Cortex of kidney (tissue), 1 donor: ENCODE measurements at places on chromosomes 5 and 9.

GRCh38 chr5:16957304-16958196, 21.5 kb upstream of the MYO10 start:
- DNase-seq = no peak

GRCh38 chr9:129139233-129139992, 28.2 kb downstream of the PTPA start:
- no peak for DNase-seq

DNA sequence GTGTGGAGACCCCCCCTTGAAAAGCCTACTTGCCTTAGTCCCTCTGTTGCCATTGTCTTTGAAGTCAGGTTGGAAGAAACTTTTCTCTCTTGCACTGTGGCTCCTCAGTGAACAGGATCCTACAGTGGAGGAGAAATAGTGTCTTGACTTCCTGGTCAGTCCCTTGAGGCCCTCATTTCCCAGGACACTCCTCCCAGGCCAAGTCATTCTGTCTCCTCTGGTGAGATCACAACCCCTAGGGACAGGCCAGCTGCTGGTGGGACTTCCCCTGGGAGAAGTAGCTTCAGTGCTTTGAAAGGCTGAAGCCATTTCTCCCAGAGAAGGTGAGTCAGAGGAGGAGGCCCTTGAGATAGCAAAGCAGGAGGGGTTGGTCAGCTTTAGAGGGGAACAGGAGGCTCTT, 10.1 kb upstream of the GRIA1 start:
- DNase-seq = no peak

GRCh38 chr5:96821260-96821916, 13.6 kb upstream of the ERAP1 start:
- DNase-seq = no peak

- no peak for DNase-seq
These were observed 234.2 kb upstream of the MEF2C start for GRCh38 chr5:89117124-89117644.

GRCh38 chr9:122071715-122072114, 21.4 kb downstream of the TTLL11 start:
- no peak for DNase-seq

GRCh38 chr5:96247097-96247701, 185.8 kb downstream of the PCSK1 start:
- DNase-seq = no peak

DNA sequence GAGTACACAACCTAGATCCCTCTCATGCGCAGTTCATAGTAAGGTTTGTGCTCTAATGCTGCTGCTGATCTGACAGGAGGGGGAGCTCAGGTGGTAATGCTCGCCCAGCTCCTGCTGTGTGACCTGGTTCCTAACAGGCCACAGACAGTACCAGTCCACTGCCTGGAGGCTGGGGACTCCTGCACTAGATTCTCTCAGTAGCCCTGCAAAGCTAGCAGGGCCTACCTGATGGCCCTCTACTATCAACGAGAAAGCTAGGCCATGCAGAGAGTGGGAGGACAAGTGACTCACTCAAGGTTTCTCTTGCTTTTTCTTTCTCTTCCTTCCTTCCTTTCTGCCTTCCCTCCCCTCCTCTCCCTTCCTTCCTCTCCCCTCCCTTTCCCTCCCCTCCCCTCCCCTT, 55.1 kb upstream of the TEX48 start:
- no peak for DNase-seq

DNA sequence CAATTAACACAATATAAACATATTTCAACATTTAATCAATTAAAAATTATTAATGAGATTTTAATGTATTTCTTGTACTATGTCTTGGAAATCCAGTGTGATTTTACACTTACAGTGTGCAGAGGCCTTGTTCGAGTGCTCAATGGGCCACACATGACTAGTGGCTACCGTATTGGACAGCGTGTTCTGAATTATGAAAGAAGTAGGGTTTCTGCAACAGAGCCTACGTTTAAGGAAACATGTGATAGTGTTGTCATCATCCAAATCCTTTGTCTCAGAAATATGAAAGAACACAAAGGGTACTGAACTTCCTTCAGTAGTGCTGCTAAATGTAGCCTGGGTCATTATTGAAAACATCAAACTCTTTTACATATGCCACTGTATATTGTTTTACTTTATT, 29.5 kb downstream of the NPR3 start:
- DNase-seq = no peak

DNA sequence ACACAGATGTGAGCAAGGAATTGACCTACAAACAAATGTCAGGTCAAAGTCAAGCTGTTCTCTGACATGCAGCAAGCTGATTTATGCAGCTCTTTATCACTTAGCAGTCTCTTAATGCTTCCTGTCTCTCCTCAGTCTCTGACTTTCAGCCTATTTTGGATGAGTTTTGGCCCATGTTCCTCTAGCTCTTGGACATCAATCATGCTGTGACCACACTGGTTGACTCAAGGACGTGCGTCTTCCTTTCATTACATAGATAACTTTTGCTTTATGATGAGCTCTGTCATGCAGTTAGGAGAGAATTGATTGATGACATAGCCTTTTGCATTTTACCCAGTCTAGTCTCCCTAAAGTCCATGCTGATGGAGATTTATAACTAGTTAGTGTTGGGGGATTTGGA, 9.4 kb upstream of the REEP5 start:
- no peak for DNase-seq

DNA sequence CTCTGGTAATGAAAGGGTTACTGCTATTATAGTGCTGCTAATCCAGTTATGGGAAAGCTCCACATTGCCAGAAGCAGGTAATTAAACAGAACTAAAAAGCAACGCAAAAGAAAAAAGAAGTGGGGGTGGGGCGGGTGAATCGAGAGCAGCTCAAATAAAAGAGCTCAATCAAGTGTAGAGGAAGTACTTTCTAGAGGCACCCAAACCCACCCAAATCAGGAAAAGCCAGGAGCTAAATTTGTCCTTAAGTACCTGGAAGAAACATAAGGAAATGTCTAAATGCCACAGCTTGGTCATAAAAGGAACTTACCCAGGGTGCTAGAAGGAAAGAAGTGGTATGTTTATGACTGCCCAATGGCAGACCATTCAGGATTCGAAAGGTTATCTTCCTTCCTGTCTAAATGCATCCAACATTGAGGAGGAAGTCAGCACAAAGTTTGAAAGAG, 2.4 kb upstream of the RNF145 start:
- no peak for DNase-seq

GRCh38 chr5:122442938-122443337, 130.9 kb downstream of the SNCAIP start:
- DNase-seq = no peak

DNA sequence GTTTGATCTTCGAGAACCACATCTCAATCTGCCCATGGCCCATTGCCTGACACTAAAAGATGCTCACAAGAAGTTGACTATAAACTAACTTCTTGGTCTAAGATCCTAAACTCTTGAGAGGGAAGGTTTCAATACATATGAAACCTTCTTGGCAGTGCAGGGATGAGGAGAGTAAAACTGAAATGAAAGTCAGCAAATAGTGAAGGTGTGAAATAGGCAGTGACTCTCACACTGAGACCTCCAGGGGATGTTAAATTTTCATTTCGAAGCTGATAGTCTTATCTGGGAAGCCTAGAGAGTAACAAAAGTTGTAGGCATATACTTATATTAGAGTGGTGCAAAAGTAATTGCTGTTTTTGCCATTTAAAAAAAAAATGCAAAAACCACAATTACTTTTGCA, 974 bp upstream of the CYSTM1 start:
- no peak for DNase-seq

DNA sequence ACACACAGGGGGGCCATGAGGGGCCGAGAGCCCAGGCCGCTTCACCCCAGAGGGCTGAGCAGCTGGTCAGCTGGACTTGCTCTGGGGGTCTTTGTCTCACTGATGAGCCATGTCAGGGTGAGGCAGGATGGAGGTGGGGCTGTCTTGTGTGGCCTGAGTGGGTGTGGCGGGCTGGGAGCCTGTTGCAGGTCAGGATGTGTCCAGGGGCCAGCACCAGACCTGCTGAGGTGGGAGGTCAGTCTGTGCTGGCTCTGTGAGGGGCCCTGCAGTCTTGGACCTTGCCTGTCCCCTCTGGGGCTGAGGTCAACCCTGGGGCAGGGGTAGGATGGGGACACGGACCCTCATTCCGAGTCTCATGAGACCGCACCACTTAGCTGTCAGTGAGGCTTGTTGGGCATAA, 56.9 kb downstream of the RXRA start:
- no peak for DNase-seq

GRCh38 chr9:103407260-103407659, 412.1 kb downstream of the CYLC2 start:
- DNase-seq = no peak

- no peak for DNase-seq
These were observed 36.2 kb downstream of the SPOCK1 start for GRCh38 chr5:137462816-137463520.

GRCh38 chr9:126665644-126666035, 51.9 kb downstream of the LMX1B start:
- DNase-seq = no peak

- no peak for DNase-seq
These were observed 588 bp upstream of the PLPP1 start for GRCh38 chr5:55535199-55535905.

GRCh38 chr5:180829726-180830125, 27.1 kb upstream of the MGAT1 start:
- no peak for DNase-seq

- no peak for DNase-seq
These were observed 34.8 kb upstream of the GLRX start for GRCh38 chr5:95857185-95857945.

GRCh38 chr9:35643046-35643445, 7.7 kb downstream of the SIT1 start:
- no peak for DNase-seq

- DNase-seq = no peak
These were observed 353.2 kb downstream of the PDE4D start for GRCh38 chr5:59540366-59540765.

DNA sequence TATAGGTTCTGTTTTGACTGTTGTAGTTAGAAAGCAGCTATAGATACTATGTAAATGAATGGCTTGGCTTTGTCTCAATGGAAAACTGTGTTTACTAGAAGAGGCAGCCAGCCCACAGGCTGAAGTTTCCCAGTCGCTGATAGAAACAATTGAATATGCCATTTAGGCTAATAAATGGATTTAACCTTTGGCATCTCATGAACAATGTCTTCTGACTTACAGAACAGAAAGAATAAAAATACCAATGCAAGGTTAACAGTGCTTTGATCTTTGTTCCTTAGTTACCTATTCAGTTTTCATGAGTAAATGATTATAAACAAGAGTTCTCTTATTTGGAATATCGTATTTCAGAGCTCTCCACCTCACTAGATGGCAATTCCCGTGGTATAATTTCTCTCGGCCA, 120.6 kb downstream of the PAM start:
- no peak for DNase-seq

DNA sequence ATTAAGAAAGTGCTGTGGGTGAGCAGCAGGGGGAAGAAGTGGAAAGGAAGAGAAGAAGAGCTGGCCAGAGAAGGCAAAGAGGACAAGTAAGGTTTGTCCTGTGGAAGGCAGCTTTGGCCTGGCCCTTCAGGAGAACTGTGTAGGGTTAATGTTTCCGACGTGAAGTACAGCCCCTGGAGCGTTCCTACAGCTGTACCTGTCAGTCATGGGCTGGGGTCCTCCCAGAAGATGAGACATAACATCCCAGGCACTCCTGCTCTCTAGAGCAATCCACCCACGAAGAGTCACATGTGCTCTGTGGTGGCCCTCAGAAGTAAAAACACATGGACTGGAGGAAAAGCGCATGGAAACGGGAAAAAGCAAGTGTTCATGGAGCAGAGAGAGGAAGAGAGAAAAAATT, 237.4 kb downstream of the CAAP1 start:
- DNase-seq = no peak

- DNase-seq = no peak
These were observed 84.1 kb upstream of the SPATA31D4 start for GRCh38 chr9:81844131-81844567.
